ENCODE measurements at places on chromosomes 16 and 17.

GRCh38 chr17:44865231-44865660, 17.6 kb downstream of the HIGD1B start:
- DNase-seq, result peak; percentile 41

DNA sequence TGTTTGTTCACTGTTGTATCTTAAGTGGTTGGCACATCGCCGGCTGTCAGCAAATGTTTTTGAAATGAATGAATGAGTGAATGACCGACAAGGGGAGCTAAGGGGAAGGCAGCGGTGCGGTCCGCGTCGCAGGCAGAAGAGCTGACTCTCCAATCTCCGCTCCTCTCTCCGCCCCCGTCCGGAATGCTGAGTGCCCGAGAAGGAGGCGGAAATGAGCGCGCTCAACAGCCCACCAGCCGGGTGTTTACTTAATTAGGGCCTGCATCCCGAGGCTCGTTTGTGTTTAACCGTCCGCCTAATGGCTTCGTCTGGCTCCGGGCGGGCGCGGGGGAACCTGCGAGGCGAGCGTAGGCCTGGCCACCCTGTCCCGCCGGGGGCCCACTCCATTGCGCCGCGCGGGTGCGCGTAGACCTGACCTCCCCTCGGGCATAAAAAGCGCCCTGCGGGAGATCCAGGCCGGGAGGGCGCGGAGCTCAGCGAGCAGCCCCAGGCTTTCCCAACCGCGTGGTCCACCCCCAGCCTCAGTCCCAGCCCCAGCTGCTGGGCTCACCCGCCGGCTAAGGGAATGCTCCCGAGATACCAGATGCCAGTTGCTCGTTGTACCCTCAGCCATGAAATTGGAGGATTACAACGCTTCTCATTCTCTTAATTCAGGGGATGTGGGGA, 2.5 kb upstream of the CDH3 start:
- DNase-seq, result no peak

DNA sequence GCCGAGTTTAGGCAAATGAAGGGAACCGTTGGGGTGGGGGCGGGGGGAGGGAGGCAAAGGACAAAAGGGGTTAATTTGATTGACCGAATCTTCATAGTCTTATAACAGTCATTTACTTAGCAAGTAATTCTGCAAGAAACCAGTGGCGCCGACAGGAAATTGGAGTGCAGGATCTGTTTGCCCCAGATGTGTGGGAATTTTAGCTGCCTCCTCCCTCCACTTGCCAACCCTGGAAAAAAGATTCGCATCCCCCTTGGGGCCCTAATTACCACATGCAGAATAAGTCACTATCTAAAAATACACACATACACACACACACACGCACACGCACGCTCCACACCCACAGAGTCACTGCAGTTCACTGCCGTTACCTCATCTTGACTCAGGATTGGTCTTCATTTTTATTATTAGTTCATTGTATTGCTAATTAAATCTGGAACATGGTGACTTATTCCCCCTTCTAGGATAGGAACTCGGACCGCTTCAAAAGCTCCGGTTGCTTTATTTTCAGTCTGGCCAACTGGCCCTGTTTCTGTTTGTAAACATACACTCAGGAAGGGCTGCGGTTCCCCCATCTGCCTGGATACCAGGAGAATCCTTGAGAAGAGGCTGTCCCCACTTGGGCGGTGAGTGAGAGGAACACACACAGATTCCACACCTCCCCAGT, 241.6 kb upstream of the SALL1 start:
- DNase-seq, result no peak

DNA sequence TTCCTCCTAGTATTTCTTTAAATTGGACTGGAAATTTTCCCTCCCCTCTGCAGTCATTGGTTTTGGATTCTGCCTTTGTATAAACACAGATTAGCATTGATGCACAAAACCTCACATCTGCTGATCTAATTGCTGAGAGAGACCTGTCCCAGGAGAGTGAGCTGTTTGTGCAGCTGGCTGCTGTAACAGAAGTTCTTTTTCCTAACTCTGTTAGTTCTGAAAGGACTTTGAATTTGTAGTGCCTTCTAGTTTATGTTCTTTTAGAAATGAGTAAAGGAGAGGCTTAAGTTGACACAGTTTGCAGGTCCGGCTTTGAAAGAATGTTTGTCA, 45.2 kb upstream of the KPNB1 start:
- DNase-seq, result no peak

DNA sequence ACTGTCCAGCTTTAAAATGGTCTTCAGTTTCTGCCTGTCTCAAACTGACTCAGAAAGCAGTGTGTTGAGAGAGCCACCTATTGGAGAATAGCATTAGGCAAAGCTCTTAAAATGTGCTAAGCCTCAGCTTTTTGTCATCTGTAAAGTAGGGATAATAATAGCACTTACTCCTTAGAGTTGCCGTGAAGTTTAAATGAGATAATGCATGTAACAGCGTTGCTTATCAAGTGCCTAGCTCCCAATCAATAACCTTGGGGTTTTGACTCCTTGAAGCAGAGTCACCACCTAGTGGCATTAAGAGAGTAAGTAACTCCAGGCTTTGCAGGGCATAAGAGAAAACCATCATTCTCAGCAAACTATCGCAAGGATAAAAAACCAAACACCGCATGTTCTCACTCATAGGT, 163.3 kb downstream of the HS3ST2 start:
- DNase-seq, result no peak

- DNase-seq, result no peak
Measured at GRCh38 chr17:58323366-58324055, 5.1 kb downstream of the TSPOAP1 start.

- DNase-seq, result no peak
Measured at GRCh38 chr17:43823350-43824084, 9.4 kb downstream of the MPP3 start.

- DNase-seq, result no peak
Measured at GRCh38 chr17:10053782-10054540, 144.4 kb downstream of the GAS7 start.

GRCh38 chr17:39636587-39636926, 387 bp upstream of the STARD3 start:
- no peak for DNase-seq

DNA sequence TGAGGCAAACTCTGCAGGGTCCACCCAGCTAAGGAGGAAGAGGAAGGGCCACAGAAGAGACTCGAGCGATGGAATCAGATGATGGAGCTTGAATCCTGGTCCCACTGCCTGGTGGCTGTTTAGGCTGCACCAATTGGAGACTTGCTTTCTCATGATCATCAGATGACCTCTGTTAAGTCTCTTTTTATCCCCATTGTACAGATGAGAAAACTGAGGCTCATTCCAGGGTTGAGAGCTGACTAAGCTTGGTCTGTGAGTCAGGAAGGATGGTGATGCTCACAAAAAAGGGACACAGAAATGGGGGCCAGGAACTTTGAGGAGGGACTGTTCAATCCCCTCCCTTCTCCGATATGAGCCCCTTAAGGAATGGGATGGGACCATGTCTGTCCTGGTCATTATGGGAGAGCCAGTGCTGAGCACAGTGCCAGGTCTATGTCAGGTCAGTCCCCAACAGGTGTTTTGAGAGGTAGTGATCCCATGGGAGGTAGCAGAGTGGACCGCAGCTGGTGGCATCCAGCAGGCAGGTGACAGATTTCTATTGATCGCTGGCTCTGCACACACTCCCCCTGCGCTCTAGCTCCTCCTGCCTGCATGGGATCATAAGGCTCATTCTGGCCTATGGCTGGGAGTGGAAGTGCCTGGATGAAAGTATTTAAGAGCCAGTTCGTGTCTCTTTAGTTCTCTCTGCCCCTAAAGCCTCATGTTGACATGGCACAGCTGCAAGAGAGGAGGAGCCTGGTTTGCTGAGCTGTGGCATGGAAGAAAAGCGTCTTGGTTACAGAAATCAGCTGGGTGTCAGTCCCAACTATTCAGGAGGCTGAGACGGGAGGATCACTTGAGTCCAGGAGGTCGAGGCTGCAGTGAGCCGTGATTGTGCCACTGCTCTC, 27.2 kb downstream of the SNX20 start:
- DNase-seq, result no peak

- no peak for DNase-seq
Measured at GRCh38 chr16:28193530-28194423, 18.0 kb downstream of the XPO6 start.

- DNase-seq, result no peak
Measured at GRCh38 chr17:17890773-17891759, 54.3 kb upstream of the SREBF1 start.

- no peak for DNase-seq
Measured at GRCh38 chr17:40588552-40588951, 23.3 kb upstream of the CCR7 start.
